Stimulated activated memory B cell treated with anti-CD40 and anti-IgM and Interleukin-4, amounts not matched to agents 10 μg/mL and 1 μg/mL and 100 μg/mL, for 72 hours (primary cell): ENCODE measurements at places on chromosomes 13 and 19.

DNA sequence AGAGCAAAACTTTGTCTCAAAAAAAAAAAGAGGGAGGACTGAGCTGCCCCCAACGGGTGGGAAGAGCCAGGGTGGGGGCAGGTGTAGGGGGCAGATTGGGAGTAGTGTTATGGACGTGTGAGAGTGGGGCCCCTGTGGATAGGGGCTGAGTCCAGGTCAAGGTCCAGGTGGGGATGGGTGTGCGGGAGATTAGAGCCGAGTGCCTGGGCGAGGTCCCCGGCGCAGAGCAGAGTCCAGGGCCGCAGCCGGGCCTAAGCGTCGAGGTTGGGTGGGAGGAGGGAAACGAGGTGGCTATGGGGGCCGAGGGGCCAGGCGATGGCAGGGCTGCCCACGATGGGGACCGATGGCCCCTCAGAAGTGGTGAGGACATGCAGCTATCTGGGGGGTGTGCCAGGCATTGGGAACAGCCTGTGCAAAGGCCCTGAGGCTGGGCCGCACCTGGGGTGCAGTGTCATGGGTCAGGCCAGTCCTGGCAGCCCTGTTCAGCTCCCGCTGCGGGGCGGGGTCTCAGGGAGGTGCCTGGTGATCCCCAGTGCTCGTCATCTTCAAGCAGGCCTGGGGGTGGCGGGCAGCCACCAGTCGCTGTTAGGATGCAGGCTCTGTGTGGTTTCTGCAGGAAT, 12.3 kb upstream of the MISP start:
- ATAC-seq: no peak
- no peak overlapping the region for H3K27ac ChIP-seq
- peaks cover 52% of the 10 kb centered on the region for H3K27me3 ChIP-seq
- H3K36me3 ChIP-seq: no peaks in the 10 kb centered on the region

DNA sequence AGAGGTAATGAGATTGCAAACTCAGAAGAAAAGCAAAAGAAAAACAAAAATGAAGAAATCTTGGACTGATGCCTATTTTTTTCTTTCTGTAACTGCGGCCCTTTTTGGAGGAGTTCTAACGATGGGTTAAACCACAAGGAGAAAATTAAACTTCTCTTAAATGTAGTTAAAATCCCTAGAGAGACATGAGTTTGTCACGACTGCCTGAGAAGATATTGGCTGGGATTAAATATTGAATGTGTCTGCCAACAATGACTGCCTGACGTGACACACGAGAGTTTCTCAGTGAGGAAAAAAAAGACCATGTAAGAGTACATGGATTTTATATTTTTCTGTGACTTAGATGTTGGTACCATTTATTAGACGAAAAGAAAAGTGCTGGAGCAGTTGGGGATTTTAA, 1013.4 kb downstream of the PCDH9 start:
- H3K4me1 ChIP-seq: no peaks in the 10 kb centered on the region
- H3K4me3 ChIP-seq: no peak overlapping the region
- H3K27me3 ChIP-seq: no peaks in the 10 kb centered on the region
- no peak for ATAC-seq
- no peak overlapping the region for H3K27ac ChIP-seq

GRCh38 chr19:58584498-58585441, 11.6 kb upstream of the MZF1 start:
- peaks cover 33% of the 10 kb centered on the region for H3K36me3 ChIP-seq
- H3K4me1 ChIP-seq: peaks cover 21% of the 10 kb centered on the region
- ATAC-seq: no peak
- H3K27me3 ChIP-seq: no peaks in the 10 kb centered on the region

DNA sequence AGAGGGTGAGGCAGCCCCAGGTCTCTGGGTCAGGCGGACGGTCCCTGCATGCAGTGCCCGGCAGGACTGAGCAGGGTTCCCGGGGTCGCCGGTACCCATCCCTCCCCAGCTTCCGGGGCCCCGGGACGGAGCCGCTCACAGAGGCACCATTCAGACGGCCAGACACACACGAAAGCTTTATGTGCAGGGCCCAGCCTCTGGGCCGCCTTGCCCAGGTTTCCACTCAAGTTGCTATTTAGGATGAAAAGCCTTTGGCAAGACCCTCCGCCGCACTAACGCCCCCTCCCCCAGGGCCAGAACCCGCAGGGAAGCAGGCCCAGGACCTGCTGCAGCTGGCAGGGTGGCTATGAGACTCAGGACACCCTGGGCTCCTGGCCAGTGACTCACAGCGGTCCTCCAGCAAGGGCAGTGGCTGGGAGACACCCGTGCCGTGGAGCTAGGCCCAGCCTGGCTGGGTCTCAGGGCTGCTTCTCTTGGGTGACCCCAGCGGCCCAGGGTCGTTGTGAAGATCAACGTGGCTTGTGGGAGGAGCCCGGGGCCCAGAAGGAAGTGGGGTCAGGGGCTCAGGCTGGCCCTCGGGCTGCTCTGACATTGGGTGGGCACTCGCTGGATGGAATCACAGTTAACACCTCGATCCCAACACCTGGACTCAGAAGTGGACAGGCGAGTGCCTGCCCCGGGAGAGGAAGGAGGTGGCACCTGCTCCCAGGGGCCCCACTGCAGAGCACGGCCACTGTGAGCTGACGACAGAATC, 4.8 kb downstream of the C19orf25 start:
- no peak overlapping the region for H3K27ac ChIP-seq
- H3K27me3 ChIP-seq: peaks cover 8% of the 10 kb centered on the region
- peaks cover 53% of the 10 kb centered on the region for H3K4me1 ChIP-seq
- no peak for ATAC-seq
- peaks cover 22% of the 10 kb centered on the region for H3K36me3 ChIP-seq

DNA sequence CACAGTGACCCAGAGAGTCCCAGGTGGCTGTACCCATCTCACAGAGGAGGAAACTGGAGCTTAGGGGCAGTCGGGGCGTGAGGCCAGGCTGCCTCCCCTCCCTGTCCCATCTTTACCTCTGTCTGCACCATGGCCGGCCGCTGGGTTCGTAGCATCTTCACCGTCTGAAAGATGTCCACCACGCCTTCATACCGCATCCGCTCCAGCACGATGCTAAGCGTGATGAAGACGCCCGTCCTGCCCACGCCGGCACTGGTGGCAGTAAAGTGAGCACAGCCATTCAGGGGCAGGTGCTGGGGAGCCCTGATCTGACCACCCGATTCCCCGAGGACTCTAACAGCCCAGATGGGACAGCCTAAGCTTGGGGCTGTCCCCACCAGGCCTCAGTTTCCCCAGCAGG, 132.8 kb downstream of the PTPRS start:
- H3K36me3 ChIP-seq: peaks cover 5% of the 10 kb centered on the region
- no peaks in the 10 kb centered on the region for H3K27me3 ChIP-seq
- no peak overlapping the region for H3K27ac ChIP-seq
- no peaks in the 10 kb centered on the region for H3K4me1 ChIP-seq
- no peak overlapping the region for H3K4me3 ChIP-seq
- ATAC-seq: no peak

DNA sequence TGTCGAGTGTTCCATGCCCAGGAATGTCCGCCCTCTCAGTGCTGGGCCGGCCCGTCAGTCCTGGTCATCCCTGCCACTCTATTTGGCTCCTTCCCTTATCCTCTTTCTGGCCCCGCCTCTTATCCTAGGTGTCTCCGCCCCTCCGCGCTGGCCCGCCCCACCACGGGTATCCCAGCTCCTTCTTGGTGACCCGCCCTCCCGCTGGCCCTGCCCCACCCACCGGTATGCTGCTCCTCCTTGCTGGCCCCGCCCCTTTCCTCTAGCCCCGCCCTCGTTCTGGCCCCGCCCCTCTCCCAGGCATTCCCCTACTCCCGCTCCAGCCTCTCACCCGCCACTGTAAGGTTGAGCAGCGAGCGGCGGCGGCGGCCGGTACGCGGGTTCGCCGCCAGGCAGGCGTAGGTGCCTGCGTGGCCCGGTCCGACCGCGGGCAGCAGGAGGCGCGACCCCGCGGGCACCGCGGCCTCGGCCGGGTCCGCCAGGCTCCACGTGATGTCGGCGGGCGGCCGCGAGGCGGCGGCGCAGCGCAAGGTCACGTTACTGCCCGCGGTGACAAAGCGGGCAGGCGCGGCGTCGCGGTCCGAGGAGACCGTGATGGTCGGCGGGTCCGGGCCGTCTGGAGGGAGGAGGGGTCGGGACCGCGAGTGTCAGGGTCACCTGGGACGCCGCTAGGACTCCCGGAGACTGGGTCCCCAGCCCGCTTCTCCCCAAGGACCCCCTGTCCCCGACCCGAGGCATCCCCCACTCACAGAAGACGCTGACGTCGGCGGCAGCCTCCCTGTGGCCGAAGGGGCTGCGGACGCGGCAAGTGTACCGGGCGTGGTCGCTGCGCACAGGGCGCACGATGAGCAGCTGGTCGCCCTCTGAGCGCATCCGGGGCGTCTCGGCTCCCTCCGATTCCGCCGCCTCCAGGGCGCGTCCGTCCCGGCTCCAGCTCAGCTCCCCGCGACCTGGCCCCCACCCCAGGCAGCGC, 2.0 kb downstream of the VSIG10L start:
- peaks cover 6% of the 10 kb centered on the region for H3K36me3 ChIP-seq
- H3K4me3 ChIP-seq: peak overlapping the region; percentile 93
- no peaks in the 10 kb centered on the region for H3K27me3 ChIP-seq
- peaks cover 52% of the 10 kb centered on the region for H3K4me1 ChIP-seq
- ATAC-seq: peak; percentile 90

DNA sequence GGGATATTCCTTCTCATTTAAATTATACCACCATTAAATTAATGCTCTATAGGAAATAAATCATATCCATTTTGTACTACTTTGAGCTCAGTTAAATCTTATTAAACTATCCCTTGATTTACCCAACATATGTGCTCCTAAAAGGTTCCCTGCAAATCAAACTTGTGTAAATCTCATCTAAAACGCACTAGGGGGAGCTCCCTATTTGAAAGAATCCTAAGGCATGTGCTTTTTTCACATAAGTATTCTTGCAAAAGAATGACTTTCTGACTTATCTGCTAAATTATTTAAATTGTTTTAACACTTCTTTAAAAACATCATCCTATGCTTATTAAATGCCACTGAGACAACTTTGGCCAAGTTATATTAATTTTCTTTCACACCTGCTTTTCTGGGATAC, 7.9 kb downstream of the INTS6 start:
- ATAC-seq: no peak
- no peak overlapping the region for H3K27ac ChIP-seq
- H3K36me3 ChIP-seq: peaks cover 5% of the 10 kb centered on the region
- no peak overlapping the region for H3K4me3 ChIP-seq
- no peaks in the 10 kb centered on the region for H3K27me3 ChIP-seq

GRCh38 chr13:48302871-48303358, 636 bp upstream of the RB1 start:
- H3K4me1 ChIP-seq: peaks cover 39% of the 10 kb centered on the region
- H3K27ac ChIP-seq: peak overlapping the region; percentile 96
- H3K36me3 ChIP-seq: peaks cover 26% of the 10 kb centered on the region
- ATAC-seq: no peak

GRCh38 chr19:36605877-36606478, 865 bp downstream of the ZNF382 start:
- H3K36me3 ChIP-seq: peaks cover 43% of the 10 kb centered on the region
- H3K27ac ChIP-seq: peak overlapping the region; percentile 88
- H3K4me1 ChIP-seq: peaks cover 29% of the 10 kb centered on the region
- H3K4me3 ChIP-seq: peak overlapping the region; percentile 84
- no peaks in the 10 kb centered on the region for H3K27me3 ChIP-seq

- no peak overlapping the region for H3K4me3 ChIP-seq
- H3K27me3 ChIP-seq: no peaks in the 10 kb centered on the region
- H3K27ac ChIP-seq: no peak overlapping the region
- no peaks in the 10 kb centered on the region for H3K4me1 ChIP-seq
Observed at GRCh38 chr19:28485292-28485691, 727.7 kb downstream of the UQCRFS1 start.

DNA sequence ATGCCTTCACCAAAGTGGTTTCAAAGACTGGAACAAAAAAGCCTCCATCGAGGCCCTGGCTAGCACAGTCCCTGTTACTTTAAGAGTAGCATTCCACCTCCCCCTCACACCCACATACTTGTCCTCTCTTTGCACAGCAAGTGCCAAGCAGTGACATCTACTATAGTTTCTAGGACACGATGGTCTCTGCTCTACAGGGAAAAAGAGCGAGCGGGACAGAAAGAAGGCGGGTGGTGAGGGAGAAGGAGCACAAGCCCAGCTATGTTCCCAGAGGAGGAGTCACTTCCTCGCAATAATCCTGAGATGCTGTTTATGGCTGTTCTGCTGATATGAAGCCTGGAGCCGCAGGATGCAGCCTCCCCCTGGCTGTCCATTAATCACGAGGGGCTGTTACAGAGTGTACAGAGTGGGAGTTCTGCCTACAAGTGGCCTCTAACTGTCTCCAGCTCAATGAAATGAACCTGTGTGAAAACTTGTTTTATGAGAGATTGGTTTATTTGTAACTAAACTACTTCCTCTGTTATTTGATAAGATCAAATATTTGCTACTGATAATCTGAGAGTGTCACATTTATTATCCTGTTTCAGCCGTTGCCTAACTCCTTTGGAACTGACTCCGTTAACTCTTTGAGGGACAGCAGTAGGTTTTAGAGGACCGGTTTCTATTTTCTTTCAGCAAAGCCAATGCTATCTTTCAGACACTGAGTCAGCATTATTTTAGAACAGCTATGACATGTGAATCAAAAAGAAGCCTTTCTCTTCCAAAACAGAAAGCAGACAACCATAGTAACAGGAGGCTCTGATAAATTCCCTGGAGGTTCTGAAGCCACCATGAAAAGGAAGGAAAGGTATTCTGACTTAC, 208.0 kb downstream of the SPRY2 start:
- H3K4me1 ChIP-seq: no peaks in the 10 kb centered on the region
- ATAC-seq: no peak
- no peaks in the 10 kb centered on the region for H3K27me3 ChIP-seq
- no peak overlapping the region for H3K4me3 ChIP-seq
- no peaks in the 10 kb centered on the region for H3K36me3 ChIP-seq

- H3K27me3 ChIP-seq: peaks cover 40% of the 10 kb centered on the region
- no peak for ATAC-seq
- no peak overlapping the region for H3K27ac ChIP-seq
- no peaks in the 10 kb centered on the region for H3K36me3 ChIP-seq
Observed at GRCh38 chr13:24159357-24159756, 1.2 kb upstream of the SPATA13 start.

GRCh38 chr13:101291646-101292515, 124.4 kb downstream of the NALCN start:
- H3K4me3 ChIP-seq: no peak overlapping the region
- H3K27ac ChIP-seq: no peak overlapping the region
- H3K4me1 ChIP-seq: no peaks in the 10 kb centered on the region
- no peaks in the 10 kb centered on the region for H3K36me3 ChIP-seq
- no peaks in the 10 kb centered on the region for H3K27me3 ChIP-seq
- ATAC-seq: no peak

- no peaks in the 10 kb centered on the region for H3K27me3 ChIP-seq
- ATAC-seq: peak; percentile 71
- peaks cover 10% of the 10 kb centered on the region for H3K36me3 ChIP-seq
- peak overlapping the region; percentile 61 for H3K4me3 ChIP-seq
- H3K4me1 ChIP-seq: peaks cover 51% of the 10 kb centered on the region
- peak overlapping the region; percentile 57 for H3K27ac ChIP-seq
Observed at GRCh38 chr13:21330126-21330861, 128.8 kb downstream of the ZDHHC20 start.

DNA sequence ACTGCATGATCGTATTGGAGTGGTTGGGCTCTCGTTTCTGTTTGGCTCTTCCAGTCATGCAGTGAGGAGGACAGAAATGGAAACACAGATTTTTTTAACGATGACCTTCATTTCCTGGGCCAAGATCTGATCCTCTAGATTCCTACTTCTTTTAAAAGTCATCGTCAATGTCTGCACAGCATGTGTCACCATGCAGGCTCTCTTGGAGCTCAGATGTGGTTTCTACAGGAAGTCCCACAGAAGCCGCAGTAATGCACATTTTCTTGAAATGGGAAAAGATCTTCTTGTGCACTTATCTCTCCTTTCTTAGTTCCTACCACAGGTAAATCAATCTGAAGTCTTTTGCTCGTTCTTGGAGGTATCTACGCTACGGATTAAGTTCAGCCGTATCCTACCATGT, 626.9 kb downstream of the EFNB2 start:
- no peak for ATAC-seq
- H3K27ac ChIP-seq: no peak overlapping the region
- H3K4me3 ChIP-seq: no peak overlapping the region
- no peaks in the 10 kb centered on the region for H3K36me3 ChIP-seq
